Activated CD4-positive, alpha-beta T cell treated with anti-CD3 and anti-CD28 coated beads, Interleukin-2, Interleukin-6, amounts not matched to agents 100 ng/mL and 50 ng/mL, durations not matched to agents 16 hours and 8 hours (primary cell): ENCODE measurements at places on chromosomes 2 and 18.
A peak's percentile ranks its signal among the peaks of the same experiment; 100 is the strongest.

DNA sequence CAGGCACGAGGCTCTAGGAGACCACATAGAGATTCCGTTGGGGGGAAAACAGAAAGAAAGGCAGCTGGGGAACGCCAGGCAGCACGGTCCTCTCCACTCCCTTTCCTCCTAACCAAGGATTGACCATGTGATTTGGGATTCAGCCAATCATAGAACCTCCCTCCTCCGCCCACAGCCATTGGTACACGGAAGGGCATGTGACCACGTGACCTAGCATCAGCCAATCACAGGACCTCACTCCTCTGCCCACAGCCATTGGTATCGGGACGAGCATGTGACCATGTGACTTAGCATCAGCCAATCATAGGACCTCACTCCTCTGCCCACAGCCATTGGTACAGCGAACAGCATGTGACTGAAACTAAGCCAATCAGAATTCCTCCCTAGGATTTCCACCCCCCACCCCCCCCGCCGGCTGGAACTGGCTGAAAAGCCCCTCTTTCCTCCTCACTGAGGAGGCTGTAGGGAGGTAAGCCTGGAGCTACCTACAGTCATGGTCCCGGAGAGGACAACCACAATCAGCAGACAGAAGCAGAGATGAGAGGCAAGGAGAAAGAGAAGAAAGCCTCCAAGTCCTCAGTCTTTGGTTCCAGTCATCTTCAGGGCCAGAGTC is 7.6 kb downstream of the SERPINE2 start:
- DNase-seq = no peak

- no peak for DNase-seq
Observed at GRCh38 chr2:8355102-8355859, 326.6 kb upstream of the ID2 start.

DNA sequence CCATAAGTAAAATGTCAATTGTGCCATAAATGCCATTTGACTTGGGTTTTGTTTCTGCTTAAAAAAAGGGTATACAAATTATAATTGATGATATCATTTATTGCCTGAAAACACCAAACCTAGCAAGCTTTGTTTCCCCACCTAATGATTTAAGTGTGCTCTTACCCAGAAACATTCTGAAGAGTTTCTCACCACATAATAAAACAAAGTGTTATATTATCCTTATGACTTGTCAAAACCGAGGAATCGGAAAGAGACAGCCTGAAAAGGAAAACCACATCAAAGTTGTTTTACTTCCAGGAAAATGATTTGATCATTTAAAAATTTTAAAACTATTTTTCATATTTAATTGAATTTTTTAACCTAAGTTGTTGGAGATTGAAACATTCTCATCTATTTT is 170.5 kb upstream of the SLC39A10 start:
- DNase-seq = peak; percentile 72

DNA sequence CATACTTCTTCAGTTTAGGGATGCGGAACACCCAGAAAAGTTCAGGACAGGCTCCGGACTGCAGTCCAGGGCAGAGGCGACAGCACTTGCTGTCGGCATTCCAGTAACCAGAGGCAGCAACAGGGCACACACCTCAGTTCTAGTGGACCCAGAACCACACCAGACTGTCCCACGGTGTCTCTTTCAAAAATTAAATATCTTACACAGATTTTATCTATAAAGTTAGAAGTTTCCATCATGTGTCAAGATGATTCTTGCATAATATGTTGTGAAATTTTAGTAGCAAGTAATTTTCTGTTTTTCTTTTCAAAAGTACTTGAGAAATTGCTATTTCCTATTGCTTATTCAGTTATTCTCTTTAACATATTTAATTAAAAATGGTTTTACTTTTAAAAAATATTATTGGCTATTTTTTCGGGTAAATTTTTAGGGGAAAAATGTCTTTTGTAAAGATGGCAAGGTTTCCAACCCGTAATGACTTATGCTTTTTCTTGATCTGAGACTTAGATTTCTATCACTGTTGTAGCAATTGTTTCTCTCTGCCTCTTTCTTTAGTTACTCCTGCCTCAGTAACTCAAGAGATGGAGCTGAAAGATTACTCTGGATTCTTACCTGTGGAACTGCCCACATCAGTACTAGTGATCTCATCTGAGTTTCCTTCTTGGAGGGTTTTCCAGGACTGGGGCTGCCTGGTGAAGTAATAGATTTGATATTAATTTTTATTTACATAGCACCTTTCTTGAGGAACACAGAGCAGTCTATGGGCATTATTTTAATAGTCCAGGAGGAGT is 182.7 kb downstream of the LTBP1 start:
- no peak for DNase-seq

DNA sequence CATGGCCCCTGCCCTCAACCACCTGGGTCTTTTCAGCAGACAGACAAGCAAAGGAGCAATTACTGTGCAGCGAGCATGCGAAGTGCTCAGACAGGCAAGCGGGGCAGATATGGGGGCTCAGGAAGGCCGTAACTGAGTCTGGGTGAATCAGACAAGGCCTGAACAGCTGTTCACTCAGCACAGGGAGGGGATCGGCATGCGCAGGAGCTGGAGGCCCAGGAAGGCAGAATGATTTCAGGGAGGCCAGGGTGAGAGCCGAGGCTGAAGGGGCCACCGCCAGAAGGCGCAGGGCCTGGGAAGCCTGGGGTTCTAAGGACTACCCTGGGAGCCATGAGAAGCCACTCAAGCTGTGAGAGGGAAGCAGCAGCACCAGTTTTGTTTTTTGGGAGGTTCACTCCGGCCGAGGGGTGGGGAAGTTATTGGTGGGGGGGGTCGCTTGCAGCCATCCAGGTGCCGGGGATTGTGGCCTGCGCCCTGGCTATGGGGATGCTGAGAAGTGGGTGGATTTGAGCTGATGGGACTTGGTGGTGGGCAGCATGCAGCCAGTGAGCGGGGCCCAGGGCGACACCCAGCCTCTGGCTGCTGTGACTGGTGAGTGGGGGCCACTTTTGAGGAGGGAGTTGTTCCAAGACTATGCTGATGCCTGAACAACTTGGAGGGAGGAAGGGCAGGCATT is 132.2 kb downstream of the TSN start:
- no peak for DNase-seq

DNA sequence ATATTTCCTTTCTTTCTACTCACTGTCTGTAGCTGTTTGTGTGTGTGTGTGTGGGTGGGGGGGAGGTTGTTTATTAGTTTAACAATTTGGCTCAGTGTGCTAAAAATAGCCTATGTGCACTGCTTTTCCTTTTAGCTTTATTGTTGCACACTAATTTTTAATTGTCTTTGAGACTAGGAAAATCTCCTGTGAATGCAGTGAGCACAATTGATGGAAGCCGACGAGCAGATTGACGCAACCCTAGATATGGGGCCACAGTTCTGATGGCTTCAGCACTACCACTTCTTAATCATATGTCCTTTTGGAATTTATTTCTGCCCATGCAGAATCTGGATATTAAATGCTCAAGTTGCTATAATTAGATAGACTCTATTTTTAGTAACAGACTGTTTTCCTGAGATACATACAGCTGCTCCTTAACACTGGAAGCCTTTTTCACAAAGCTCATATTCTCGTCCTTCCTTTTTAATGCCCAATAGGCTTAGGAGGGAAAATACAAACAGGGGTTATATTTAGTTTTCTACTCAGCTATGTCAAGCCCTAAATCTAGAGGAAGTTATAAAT is 109.1 kb downstream of the IRS1 start:
- no peak for DNase-seq

GRCh38 chr2:57821088-57821487 is 225.5 kb upstream of the VRK2 start:
- no peak for DNase-seq

DNA sequence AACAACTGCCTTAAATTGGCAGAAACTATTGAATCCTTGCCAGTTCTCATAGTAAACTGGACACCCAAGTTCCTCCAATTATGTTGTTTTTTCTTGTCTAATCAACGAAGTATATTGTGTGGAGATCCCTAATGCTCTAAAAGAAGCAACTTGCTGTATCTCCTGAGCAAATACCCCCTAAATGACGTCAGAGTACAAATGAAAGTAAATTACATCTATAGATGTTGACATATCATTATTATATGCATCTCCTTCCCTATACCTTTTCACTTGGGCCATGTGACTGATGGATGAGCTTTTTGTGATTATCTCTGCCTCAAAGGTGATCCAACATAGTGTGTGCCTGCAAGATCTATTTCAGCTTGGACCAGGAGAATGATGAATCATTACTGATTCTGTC is 159.4 kb downstream of the CCDC148 start:
- DNase-seq = no peak

DNA sequence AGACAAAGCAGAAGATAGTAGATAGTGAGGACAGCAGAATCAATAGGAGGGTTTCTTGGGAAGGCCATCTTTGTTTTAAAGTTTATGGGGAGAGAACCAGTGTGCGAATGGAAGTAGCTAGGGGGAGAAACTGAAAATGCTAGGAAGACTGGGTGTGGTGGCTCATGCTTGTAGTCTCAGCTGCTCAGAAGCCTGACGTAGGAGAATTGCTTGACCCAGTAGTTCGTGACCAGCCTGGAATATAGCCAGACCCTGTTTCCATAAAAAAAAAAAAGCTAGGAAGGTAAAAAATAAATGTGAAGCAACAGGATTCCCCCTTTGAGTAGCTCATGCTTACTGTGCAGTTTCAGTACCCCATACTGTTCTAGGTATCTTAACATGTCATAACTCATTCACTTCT is 19.2 kb upstream of the DRC1 start:
- no peak for DNase-seq

- no peak for DNase-seq
Observed at GRCh38 chr18:934518-935133, 30.0 kb downstream of the ADCYAP1 start.

GRCh38 chr2:194301946-194302345 is 1355.1 kb upstream of the SLC39A10 start:
- DNase-seq = no peak

- no peak for DNase-seq
Observed at GRCh38 chr2:175205523-175205922, 24.0 kb upstream of the ATP5MC3 start.

GRCh38 chr2:36677386-36677785 is 19.1 kb upstream of the VIT start:
- no peak for DNase-seq

GRCh38 chr2:242015108-242016065 is 145.9 kb downstream of the RTP5 start:
- DNase-seq = no peak

DNA sequence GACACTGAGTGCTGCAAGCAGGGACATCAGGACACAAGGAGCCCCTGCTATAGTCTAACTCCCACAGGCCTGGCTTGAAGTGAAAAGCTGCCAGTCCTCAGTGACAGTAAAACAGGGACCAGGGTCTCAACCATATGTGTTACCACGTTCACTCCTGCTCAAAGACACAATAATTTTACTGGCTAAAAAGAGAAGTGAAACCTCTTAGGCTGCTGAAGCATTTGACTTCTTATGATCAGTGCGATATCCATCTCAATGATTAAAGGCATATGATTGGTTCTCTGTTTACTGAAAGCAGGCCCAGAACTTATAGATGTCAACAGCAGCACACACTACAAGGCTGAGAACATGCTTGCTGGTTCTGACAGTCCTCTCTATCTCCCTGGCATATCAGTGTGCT is 129.8 kb upstream of the LMAN1 start:
- DNase-seq = no peak

DNA sequence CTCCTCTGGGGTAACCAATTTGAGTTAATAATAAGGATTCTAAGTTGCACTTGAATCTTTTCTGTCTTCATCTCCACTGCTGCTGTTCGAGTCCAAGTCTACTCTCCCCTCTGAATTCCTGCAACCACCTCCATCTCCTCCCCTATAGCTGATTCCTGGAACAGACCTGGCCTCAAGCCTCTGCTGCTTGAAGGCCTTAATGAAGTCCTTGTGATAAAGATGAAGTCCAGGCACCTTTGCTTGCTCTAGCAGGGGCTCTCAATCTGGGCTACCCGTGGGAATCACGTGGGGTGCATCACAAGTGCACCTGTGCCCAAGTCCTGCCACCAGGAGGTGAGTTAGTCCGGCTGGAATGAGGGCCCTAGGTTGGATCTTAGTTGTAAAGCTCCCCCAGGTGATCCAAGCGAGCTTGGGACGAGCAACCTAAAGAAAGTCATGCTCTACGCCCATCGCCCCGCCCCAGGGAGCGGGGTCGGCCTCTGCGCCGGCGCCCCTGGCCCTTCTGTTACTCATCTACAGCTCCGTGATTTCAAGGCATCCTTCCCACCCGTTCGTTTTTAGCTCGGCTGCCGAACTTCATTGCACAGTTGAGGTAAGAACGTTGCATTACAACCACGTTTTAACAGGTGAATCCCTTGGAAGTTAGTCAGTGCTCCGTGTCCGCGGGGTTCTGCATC is 905 bp upstream of the IAH1 start:
- no peak for DNase-seq

DNA sequence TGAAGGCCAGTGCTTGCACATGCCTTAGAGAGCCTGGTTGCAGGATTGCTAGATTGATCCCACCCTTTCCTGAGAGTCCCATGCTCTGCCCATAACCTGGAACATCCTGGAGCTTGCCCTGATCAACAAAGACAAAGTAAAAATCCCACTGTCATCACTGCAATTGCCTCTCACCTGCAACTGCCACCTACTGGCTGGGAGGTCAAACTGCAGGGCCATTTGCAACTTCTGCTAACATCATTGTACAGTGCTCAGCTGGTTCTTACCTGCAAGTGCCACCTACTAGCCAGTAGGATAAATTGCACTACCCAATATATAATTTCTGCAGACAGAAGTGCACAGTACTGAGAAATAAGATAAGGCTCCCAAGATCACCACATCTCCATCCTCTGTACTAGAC is 947.5 kb downstream of the CPS1 start:
- peak; percentile 6 for DNase-seq

DNA sequence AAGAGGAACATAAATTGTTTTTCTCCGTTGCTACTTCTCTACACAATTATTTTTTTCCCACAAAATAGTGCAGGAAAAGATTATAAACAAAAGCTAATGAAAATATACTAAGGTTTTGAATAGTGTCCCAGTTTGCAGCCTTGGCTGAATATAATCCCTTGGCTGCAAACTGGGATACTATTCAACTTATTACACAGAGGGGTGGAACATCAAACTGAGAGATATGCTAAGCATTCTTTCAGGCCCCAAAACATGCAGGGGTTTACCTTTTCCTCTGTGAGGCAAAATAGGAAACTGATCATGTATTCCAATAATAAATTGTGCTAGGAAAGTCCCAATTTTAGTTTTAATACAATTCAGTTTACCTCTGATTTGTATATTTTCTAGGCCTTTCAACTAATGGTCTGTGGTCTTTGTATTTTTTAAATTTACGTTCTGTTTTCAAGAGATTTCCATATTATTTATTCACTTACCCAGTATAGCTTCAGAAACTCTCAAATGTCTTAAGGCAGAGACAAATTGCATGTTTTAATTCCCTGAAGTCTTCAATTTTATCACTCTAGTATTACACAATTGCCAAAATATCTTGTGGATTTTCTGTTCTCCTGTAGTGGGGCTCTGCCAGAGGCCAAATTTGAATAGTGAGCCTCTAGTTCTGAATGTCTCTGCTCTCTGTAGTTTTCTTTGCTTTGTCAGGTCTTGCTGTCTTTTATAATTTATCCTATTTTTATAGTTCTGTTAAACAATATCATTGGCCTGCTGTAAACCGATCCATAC is 63.9 kb downstream of the PPP1R1C start:
- no peak for DNase-seq
